ENCODE measurements at places on chromosomes 13 and 19.

GRCh38 chr19:6087074-6087571, 23.2 kb downstream of the RFX2 start:
- no peak for DNase-seq

DNA sequence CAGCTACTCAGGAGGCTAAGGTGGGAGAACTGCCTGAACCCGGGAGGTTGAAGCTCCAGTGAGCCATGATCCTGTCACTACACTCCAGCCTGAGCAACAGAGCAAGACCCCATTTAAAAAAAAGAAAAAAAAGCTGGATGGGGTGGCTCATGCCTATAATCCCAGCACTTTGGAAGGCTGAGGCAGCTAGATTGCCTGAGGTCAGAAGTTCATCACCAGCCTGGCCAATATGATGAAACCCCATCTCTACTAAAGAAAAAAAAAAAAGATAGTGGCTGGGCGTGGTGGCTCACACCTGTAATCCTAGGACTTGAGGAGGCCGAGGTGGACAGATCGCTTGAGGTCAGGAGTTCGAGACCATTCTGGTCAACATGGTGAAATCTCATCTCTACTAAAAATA, 15.0 kb downstream of the LTBP4 start:
- no peak for DNase-seq

DNA sequence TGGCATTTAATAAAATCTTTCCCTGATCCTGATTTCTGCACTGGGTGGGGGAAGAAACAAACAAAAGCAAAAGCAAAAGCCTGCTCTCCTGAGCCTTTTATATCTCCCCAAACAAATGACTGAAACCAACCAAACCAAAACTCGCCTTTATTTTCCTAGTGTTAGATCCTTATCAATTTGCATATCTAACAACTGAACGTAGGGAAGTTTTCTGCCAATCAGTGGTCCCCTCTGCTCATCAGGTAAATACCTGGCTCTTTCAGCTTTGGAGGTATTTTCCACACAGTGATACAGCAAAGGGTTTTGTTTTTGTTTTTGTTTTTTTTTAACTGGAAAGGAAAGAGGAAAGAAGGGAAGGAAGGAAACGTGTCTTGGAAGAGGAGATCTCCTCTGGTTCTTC, 3.3 kb downstream of the AMER2 start:
- no peak for DNase-seq

- peak; percentile 64 for DNase-seq
These were observed 6.7 kb upstream of the PCDH17 start for GRCh38 chr13:57624565-57625435.

DNA sequence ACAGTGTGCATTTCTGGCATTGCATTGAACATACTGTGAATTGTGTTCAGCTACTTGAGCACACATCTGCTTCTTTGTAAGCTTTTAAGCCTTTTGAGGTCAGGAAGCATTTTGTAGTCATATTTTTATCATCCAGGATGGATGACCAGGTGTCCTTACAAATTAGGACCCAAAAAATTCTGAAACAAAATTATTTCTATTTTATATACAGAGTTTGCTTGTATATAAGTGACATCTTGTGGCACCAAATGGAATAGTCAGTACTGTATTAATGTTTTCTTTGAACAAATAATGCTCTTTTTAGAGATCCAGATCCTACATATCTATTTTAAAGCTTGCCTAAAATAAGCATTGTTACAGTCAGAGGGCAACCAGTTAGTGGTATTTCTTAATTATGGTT, 9.5 kb upstream of the SUPT20H start:
- DNase-seq, result no peak

DNA sequence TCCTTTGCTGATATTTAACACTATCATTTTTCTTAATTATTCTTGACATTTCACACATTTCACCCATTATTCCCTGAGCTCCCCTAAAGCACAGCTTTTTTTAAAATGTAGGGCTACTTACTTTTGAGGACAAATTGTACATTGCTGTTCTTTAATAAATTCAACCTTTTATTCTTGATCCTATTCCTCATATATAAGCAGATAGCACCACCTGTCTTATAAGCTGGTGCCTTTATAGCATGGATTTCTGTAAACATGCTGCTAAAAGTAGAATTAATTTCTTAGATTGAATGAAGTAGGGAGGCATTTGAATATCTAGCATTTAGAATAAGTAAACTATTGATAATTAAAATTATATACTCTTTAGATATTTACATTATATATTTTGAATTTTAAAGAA, 603.4 kb upstream of the PCDH9 start:
- no peak for DNase-seq

- no peak for DNase-seq
These were observed 3.4 kb upstream of the JUND start for GRCh38 chr19:18284712-18285360.

GRCh38 chr13:20156702-20157101, 4.2 kb downstream of the GJA3 start:
- no peak for DNase-seq

DNA sequence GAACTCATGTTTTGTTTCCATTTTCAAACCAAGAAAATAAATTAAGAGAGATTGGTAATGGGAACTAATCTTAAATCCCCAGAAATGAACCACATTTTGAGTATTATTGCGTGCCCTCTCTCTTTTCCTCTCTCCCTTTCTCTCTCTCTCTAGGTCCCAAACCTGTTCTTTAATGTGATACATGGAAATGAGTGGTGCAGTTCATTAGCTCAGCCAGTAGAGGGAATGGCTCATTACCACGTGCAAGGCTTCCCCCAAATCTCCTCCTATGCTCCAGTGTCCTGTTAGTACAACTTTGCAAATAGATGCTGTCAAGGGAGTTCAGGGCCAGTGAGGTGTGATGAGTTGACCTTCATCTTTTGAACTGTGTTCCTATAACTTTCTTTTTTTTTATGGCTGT, 178.4 kb downstream of the FGF9 start:
- no peak for DNase-seq

DNA sequence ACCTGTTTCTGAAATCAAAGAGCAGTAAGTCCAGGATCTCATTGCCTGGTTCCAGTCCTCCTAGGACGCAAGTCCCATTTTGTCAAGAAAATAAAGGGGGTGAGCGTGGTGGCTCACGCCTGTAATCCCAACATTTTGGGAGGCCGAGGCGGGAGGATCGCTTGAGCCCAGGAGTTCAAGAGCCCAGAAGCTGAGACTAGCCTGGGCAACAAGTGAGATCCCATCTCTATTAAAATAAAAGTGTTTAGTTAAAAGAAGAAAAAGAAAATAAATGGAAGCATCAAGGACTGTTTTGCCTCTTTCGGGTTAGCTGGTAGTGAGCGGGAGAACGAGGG, 344 bp upstream of the HAUS5 start:
- DNase-seq, result no peak

GRCh38 chr19:12872941-12873890, 8.0 kb downstream of the DNASE2 start:
- no peak for DNase-seq

- DNase-seq, result no peak
These were observed 307.6 kb downstream of the SPRY2 start for GRCh38 chr13:80033286-80033685.

DNA sequence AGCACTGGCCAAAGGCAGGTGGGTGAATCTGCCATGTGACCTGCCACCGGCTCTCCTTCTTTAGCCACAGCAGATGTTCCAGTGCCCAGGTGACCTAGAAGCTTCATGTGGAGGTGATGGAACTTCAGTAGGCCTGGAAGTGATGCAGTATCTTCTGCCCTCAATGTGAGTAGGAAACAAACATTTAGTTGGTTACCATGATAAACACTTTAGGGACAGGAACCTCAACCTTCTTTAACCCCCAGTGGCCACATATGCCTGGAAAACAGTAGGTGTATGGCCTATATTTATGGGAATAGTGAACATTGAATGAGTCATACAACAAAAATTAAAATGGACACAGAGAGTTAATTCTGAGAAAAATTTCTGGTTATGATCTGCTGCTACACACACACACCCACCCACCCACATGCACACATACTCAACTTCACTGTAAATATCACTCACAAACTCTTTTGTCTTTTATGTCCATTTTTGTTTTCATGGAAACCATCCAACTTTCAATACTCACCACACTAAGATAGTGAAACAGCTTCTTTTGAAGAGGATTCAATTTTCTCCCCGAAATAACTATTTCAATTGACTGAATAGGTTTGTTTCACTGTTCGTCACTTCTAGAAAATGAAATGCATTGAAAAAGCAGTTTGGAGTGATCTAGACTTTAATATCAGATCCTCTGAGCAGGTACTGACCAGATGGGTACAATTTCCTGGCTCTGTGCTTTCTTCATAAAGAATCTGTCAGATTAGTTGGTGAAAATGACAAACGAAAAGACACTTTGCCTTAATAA, 97.3 kb downstream of the STARD13 start:
- no peak for DNase-seq

DNA sequence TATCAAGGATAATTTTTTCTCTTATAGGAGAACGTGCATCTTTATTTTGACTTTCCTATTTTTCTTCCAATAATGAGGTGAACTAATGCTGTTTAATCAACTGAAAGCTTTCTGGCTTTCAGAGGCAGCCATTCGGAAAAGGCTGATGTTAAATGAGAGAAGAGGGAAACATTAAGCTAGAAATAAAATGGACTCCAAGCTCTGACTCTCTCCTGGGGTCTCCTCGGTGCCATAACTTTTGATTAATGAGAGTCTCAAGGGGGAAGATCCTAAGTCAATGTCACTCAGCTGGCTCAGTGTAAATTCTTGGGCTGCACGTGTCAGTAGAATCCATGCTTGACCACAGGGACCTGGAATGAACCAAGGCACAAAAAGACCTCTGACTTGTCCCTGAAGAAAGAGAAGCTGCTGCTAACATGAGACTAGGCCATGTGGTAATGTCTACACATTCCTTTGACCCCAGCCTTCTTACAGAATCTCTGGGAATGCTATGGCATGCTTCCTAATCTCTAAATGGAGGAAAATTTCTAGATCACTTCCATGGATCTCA, 152.2 kb upstream of the RFC3 start:
- DNase-seq, result no peak

DNA sequence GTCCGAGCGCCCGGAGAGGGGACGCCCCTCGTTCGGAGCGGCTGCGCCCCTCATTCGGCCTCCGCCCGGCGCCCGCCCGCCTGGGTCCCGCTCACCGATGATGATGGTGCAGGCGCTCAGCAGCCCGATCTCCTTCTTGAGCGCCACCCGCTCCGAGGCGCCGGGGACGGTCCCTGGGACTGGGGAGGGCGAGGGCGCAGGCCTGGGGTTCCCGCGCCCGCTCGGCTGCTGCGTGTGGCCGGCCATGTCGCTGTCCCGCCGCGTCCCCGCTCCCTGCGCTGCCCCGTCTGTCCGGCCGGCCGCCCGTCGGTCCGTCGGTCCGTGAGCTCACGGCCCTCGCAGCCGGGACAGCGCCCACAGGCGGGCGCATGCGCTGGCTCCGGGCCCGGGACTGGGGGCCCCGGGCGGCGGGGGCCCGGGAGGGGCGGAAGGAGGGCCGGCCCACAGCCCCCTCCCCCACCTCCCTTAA, at the start of gene SLC7A10:
Gene SLC7A10 (minus strand): TSS at position 393 of the 469 bp plus-strand sequence. CDS start 147 bp downstream, at position 246.
- DNase-seq, result no peak

GRCh38 chr19:6693056-6693471, 23.1 kb upstream of the TNFSF14 start:
- DNase-seq, result no peak

GRCh38 chr19:33390101-33390907, 16.8 kb downstream of the CEBPG start:
- DNase-seq, result no peak

- peak; percentile 62 for DNase-seq
These were observed 607 bp downstream of the NFIC start for GRCh38 chr19:3366753-3367627.

DNA sequence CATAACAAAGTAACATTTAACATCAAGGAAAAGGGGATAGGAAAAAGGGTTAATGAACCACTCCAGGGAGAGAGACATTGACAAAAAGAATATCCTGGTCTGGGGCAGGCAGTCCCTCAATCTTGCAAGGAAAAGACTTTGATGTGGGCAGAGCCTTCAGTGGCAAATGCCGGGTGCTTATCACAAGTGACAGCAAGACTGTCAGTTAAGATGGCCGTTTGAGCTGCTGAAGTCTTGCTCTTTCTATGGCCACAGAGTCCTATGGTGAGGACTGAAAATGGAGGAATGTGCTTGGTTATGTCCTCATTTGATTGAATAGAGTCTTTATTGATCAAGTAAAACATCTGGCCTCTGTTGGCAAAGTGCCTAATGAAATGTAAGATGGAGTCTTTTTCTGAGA, 112.1 kb downstream of the B3GLCT start:
- DNase-seq, result no peak

DNA sequence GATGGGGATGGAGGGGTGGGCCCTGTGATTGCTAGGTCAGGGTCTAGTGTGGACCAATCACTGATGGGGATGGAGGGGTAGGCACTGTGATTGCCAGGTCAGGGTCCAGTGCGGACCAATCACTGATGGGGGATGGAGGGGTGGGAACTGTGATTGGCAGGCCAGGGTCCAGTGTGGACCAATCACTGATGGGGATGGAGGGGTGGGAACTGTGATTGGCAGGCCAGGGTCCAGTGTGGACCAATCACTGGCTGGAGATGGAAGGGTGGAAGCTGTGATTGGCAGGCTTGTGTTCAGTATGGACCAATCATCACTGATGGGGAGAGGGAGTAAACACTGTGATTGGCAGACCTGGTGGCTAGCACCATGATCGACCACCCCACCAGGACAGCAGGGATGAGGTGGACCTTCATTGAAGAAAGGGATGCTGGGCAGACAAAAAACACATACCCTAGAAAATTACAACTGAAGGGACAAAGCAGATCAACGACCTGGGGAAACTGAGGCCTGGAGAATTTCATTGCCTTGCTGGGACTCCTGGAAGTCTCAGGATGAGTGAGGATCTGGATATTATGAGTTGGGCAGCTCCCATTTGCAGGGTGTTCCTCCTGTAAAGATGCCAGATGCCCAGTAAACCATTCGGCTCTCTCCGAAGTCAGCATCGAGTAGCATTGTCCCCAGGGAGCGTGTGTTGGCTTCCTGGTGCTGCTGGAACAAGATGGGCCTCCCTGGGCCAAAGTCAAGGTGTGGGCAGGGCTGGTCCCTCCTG, 15.5 kb downstream of the TMPRSS9 start:
- no peak for DNase-seq

GRCh38 chr13:32829676-32830335, 186.4 kb upstream of the KL start:
- DNase-seq, result no peak

DNA sequence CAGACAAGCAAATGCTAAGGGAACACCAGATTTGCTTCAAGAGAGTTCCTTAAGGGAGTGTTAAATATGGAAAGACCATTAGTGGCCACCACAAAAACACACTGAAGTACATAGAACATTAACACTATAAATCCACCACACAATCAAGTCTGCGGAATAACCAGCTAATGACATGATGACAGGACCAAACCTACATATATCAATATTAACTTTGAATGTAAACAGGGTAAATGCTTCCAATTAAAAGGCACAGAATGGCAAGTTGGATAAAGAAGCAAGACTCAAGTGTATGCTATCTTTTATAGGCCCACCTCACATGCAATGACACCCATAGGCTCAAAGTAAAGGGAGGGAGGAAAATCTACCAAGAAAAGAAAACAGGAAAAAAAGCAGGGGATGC, 291.3 kb downstream of the COG6 start:
- DNase-seq, result no peak

- no peak for DNase-seq
These were observed 235.4 kb upstream of the MAB21L1 start for GRCh38 chr13:35711909-35712308.
